Esophagus squamous epithelium (tissue), 5 donors: ENCODE measurements at places on chromosomes 6 and 20.

DNA sequence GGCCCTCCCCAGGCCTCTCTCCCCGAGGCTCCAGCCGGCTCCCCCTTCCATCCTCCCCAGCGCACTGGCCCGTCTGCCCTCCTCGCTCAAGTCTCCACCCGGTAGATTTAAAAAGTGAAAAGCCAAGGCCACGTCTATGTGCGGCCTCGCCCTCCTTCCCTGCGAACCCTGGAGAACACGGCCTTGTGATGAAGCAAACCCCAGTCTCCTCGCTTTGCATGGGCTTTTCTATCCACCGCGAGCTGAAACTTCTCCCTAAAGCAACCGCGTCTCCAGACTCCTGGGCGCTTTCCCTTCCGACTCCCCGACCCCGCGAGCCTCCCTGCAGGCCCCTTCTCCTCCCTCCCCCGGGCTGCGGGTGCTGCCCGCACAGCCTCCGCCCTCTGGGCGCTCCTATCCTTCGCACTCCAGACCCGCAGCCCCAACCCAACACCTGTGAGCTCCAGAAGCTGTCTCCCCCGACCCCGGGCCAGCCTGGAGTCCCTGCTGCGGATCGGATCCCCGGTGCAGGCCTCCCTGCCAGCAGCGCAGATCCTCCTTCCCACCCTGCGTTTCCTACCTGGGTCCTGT lies 265.2 kb upstream of the QKI start:
- H3K4me3 ChIP-seq: no peak overlapping the region
- no peaks in the 10 kb centered on the region for H3K27me3 ChIP-seq
- H3K4me1 ChIP-seq: no peaks in the 10 kb centered on the region
- no peak for DNase-seq
- H3K27ac ChIP-seq: no peak overlapping the region
- H3K36me3 ChIP-seq: no peaks in the 10 kb centered on the region

DNA sequence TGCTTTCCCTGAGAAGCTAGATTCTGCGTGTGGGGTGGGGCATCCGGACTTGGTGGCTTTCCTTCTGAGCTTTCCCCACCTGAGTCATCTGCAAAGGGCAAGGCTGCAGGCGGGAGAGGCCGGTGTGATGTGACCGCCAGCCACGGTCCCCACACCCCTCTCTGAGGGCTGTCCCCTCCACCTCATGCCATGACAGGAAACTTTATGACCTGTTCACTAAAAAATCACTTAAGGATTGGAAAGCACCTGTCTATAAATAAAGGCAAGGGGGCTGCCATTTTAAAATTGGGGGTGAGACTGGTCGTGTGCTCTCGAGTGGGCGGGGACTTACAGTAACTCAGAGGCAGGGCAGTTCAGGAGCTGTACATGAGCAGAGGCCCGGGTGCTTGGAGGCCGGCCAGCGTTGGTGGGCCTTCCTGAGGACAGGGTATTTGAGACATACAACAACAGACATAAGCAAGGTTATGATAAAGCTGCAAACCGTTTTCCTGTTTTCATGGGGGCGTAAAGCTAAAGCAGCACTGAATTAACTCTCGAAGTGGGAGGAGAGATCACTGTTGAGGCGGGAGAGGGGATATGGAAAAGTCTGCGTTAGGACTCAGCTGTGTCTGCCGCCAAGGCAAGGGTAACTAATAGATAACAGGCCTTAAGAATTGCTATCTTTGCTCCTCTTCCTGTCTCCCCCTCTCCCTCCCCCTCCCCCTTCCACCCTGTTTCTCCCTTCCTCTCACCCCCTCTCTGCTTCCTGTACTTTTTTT lies 16.1 kb upstream of the SERPINB1 start:
- no peak for DNase-seq
- H3K36me3 ChIP-seq: no peaks in the 10 kb centered on the region
- H3K4me1 ChIP-seq: peaks cover 21% of the 10 kb centered on the region
- H3K4me3 ChIP-seq: no peak overlapping the region

DNA sequence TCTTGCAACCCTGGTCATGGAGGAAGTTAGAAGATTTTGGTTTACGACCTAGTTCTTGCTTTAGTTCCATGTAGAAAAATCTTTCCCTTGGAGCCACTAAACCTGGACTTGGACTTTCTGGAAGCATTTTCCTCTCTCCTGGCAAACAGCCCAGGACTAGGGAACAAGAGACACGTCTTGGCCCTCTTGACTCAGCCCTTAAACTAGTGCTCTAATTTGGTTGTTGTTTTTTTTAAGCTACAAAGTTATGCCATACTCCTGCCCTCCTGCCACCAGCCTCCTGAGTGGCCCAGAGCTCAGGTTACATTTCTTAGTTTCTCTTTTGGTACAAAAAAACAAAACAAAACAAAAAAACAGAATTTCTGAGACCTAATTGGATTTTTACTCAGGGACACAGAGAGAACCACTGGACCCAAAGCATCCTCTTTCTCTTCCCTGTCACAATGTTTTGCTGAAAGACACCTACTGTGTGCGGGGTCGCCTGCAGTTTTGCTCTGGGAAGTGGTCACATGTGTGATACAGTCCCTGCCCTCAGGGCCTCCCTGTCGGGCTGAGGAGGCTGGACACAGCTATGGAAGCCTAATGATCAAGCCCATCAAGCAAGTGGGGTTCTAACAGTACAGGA lies 32.3 kb upstream of the SCUBE3 start:
- peaks cover 41% of the 10 kb centered on the region for H3K4me1 ChIP-seq
- H3K27ac ChIP-seq: no peak overlapping the region
- H3K4me3 ChIP-seq: peak overlapping the region; percentile 51
- DNase-seq: no peak
- no peaks in the 10 kb centered on the region for H3K27me3 ChIP-seq

- H3K27ac ChIP-seq: no peak overlapping the region
- H3K27me3 ChIP-seq: no peaks in the 10 kb centered on the region
- no peaks in the 10 kb centered on the region for H3K4me1 ChIP-seq
- no peak overlapping the region for H3K4me3 ChIP-seq
- H3K36me3 ChIP-seq: no peaks in the 10 kb centered on the region
- no peak for DNase-seq
Measured at GRCh38 chr6:163984124-163984936, 569.8 kb downstream of the QKI start.

DNA sequence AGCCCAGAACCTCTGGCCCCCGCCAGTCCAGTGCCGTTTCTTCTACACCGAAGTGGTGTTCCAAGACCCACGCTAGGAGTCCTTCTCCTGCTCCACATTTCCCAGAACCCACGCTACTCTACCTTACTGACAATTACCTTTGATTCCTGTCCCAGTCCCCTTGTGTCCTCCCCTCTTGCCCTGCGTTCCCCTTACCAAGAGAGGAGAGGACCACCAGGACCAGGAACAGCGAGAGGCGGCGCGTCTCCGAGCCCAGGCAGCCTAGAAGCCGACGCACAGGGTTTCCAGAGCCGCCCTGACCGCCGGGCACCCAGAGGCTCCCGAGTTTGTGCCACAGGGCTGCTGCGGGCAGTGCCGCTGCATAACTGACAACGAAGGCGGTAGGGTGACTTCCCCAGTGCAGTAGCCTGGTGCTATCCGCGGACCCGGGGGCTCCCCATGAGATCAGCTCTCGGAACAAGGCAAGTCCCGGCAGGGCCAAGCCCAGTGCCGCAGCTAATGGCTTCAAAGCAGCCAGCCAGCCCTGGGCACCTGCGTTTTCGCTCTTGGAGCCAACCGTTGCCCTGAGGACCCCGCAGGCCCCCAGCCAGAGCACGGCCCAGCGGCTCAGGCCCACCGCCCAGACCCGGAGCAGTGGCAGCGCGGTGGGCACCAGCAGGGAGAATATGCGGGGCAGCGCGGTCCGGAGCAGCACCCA lies 512 bp downstream of the TAP1 start:
- peak overlapping the region; percentile 94 for H3K27ac ChIP-seq
- H3K4me3 ChIP-seq: peak overlapping the region; percentile 94
- H3K27me3 ChIP-seq: no peaks in the 10 kb centered on the region
- peaks cover 38% of the 10 kb centered on the region for H3K4me1 ChIP-seq

DNA sequence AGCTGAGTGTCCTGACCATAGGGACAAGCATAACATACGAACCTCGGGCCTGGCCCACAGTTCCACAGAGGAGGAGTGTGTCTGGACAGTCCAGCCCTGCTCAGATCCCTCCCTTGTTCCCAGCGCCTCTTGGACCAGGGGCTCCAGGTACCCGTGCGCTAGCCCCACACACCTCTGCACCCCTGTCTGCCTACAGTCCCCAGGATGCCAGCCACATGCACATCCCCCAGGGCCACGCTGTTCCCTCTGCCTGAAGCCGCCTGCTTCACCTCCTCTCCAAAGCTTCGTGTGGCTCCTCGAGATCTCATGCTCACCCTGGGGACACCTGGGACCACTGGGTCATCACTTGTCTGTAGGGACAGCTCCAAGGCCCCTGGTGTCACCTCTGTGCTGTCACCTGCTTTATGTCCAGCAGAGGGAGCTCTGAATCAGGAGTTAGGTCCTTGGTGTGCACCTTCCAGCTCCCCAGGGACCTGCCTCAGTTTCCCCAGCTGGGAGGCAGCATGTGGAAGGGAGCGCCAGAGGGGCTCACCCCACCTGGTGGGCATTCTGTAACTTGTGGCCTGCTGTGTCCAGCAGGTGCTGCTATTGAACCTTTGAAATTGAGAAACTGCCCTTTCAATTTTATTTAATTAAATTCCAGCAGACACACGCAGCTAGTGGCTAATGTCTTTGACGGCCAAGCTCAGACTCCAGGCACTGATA lies 7.3 kb upstream of the YTHDF1 start:
- no peak overlapping the region for H3K4me3 ChIP-seq
- no peak overlapping the region for H3K27ac ChIP-seq
- H3K27me3 ChIP-seq: no peaks in the 10 kb centered on the region
- no peaks in the 10 kb centered on the region for H3K4me1 ChIP-seq
- no peaks in the 10 kb centered on the region for H3K36me3 ChIP-seq

DNA sequence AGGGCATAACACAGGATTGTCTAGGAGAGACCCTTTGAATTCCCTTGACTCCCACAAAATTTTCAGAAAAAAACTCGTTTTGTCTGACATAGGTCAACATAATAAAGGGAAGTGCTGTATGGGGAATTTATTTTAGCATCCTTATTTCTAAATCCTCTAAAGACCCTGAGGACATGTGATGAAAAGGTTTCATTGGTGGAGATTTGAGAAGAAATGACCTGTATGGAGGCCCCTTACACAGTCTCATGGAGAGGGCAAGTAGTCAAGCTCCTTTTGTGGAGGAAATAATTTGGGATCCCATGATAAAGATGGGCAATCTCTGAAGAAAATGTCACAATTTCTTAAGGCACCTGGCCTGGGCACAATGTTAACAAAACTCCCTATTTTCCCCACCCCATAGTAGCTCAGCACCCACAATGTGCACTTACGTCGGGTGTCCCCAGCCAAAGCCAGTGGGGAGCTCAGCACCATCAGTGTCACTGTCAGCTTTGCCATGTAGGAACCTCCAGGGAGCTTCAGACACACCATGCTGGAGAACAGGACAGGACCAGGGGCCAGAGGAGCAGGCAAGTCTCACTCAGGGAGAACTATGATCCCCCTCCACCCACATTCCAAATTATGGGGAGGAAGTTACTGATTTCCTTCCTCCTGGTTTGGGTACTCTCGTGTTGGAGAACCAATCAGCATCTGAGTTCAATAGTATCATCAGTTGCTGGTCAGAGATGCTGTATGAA lies at the start of gene HLA-DRB5:
HLA-DRB5 (minus strand) TSS at position 591 of the 734 bp plus-strand sequence; CDS start at position 528, 63 bp downstream.
- no peaks in the 10 kb centered on the region for H3K36me3 ChIP-seq
- DNase-seq: no peak
- no peak within 1 kb of the TSS for H3K27ac ChIP-seq
- H3K27me3 ChIP-seq: no peaks in the 10 kb centered on the region
